KBM-7 (cell line): ENCODE measurements at places on chromosomes 11 and 22.

- DNase-seq = no peak
Observed at GRCh38 chr11:108237058-108237481, 14.2 kb downstream of the ATM start.

DNA sequence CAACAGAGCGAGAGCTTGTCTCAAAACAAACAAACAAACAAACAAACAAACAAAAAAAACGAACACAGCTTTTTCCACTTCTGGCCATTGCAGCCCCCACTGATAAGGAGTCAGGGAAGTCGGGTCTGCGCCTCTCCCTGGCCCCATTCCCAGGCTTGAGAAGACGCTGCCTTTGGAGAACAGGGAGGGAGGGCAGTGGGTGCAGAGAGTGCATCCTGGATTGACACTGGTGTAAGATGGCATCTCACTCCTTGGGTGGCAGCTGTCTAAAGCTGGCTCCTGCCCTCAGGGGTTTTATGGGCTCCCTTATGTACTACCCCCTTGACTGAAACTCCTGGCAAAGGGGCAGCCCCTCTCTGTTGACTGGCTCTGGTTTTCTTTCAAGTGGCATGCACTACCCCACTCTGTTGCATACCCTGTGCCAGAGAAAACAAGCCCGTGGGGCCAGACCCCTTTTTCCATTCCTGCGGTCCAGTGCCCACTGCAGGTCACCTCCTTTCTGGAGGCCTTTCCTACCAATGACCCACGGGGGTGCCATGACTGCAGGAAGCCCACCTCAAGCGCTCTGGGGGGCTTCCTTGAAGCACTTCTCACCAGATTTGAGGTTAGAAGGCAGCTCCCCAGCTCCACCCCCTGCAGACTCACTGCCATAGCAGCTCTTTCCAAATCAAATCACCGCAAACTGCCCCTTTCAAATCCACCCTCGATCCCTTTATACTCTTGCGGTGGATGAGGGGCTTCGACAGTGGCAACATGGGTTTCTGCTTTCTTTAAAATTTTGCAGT, 12.7 kb downstream of the DRAP1 start:
- DNase-seq = no peak

DNA sequence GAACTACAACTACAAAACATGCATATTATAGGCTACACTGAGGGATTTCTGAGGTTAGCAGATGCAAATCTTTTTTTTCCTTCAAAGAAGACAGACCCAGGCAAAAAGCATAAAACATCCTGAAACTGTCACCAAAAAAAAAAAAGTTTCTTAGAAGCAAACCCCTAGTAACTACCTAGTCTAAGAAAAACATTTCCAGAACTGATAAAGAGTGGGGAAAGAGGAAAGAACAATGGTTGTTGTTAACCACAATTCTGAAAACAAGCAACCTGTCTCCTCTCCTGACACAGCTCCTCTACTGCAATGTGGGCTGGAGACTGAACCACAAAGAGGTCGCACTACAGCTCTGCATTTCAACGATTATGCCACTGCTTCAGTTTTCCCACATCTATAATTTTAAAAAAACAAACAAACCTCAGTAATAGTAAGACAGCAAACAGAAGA, 15.0 kb downstream of the DENND5A start:
- peak; percentile 90 for DNase-seq

DNA sequence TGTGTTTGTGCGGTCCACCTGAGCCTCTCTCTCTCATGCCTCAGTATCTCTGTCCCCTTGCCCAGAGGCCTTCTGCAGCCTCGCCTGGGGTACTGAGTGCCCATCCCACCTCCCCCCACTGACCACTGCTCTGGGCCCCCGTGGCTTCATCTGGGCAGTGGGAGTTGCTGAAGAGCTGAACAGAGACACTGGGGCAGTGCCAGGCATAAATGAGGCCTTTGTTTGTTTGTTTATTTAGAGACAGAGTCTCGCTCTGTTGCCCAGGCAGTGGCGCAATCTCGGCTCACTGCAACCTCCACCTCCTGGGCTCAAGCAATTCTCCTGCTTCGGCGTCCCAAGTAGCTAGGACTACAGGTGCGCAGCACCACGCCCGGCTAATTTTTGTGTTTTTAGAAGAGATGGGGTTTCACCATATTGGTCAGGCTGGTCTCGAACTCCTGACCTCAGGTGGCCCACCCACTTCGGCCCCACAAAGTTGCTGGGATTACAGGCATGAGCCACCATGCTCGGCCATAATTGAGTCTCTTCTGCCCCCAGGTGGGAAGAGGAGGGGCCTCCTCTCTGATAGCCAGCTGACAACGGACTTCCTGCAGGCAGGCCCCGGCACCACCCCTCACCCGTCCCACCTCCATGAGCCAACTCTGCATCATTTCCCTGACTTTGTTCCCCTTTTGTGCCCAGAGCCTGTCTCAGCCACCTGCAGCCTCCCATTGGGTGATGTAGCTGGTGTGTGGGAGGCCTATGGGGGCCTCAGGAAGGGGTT, 9.3 kb downstream of the CRYBB3 start:
- no peak for DNase-seq

DNA sequence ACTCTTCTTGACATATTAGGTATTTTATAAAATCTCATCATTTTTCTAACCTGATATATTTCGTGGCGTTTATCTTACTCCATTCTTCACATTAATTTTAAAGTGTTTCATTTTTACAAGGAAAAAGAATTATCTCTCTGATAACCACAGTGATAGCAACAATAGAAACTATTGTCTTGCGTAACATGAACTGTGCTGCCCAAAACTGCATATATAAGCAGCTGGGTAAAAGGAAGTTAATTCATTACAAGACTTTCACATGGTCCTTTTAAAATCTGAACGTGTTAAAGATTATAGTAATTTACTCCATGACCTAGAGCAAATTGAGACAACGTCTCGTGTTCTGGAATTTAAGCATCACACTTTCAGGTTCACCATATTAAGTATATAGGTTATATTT, 210.4 kb upstream of the GRIA4 start:
- DNase-seq = no peak

- DNase-seq = no peak
Observed at GRCh38 chr22:35544189-35544588, 3.6 kb downstream of the RASD2 start.

GRCh38 chr11:115524572-115524971, 20.4 kb upstream of the CADM1 start:
- DNase-seq = no peak

- no peak for DNase-seq
Observed at GRCh38 chr11:43948341-43949225, 6.1 kb downstream of the C11orf96 start.

- no peak for DNase-seq
Observed at GRCh38 chr11:61855939-61856680, 28.0 kb downstream of the FADS2 start.

GRCh38 chr22:49362211-49362839, 465.3 kb downstream of the BRD1 start:
- no peak for DNase-seq

DNA sequence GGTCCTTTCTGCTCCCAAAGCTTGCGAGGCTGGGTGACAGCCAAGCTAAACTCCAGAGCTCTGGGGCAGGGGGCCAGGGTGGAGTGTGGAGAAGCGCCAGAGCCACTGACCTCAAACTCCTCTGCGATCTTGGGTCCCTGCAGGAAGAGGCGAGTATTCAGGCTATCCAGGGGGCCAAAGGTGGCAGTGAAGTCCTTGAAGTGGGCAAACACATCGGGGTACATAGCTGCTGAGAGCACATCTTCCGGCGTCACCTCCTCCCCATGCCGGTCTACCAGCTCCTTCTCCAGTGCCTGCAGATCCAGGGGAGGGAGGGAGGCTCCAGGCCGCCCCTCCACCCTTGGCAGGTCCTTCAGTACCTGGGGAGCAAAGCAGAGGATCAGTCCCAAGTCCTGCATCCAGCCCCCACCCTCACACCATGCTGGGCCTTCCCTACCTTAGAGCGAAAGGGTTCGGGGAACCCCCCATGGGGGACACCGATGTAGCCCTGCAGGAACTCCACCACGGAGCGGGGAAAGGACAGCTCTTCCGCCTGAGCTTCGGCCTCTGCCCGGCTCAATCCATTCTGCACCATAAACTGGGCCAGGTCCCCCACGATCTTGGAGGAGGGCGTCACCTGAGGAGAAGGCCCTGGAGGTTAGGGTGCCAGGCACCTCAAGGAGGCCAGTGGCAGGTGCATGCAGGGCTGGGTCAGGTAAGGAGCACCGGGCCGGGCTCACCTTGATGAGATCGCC, 6.4 kb downstream of the RCE1 start:
- no peak for DNase-seq

DNA sequence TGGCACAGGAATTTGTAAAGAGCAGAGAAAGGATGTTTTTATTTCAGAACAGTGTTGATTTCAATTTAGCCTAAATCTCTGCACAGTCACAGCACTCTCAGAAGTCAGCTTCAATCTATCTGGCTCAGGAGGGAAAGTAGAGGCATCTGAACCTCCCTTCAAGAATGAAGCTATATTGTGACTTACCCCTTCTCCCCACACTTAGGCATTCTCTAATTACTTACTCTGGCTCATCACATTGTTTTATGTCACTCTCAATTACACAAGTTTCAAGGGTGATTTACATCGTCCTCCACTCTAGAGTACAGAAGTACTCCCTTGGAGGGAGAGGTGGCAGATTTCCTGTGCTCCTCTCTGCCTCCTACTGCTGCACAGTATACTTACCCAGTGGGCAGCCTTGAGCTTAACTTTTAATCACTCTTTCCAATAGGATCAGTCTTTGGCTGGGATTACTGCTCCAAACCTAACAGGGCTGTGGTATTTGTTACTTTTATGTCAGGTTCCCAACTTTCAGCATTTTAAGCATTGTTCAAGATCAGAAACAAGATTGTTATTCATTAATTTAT, 211.4 kb downstream of the AASDHPPT start:
- DNase-seq = no peak

- DNase-seq = no peak
Observed at GRCh38 chr11:33128739-33129138, 32.5 kb downstream of the CSTF3 start.

GRCh38 chr11:70796648-70797227, 398.4 kb downstream of the CTTN start:
- no peak for DNase-seq

DNA sequence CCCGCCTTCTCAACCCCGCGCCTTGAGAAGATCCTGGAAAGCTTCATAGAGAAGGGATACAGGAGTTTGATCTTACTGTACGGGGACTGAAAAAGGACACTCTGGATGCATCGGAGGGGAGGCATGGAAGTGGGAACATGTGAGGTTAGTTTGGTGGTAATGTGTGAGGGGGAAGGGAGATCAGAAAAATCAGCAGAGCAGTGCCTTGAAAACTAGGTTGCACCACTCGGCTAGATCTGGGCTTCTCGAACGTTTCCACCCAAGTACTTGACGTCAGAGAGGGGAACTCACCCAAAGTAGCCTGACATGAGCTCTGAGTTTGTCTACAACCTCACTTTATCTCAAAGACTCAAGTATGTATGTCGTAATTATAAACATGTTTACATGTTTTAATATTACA, 14.5 kb downstream of the USP35 start:
- peak; percentile 40 for DNase-seq

DNA sequence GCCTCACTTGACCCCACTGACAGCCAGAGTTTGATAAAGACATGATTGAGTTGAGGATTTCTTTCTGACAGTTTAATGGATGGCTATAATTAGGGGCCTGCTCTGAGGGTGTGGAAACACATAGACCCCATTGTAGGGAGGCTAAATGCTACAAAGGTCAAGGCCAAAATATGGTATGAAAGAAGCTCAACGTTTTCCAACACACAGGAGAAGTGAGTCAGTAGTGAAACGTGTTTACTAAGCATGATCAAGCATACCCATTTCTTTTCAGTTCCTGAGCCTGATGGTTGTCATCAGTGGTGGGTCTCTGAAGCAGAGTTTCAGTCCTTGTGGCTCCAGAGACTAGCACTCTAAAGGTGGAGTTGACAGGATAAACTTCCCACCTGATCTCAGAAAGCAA, 69.7 kb downstream of the SNX19 start:
- no peak for DNase-seq

- peak; percentile 52 for DNase-seq
Observed at GRCh38 chr11:65169164-65169641, 830 bp upstream of the SPDYC start.

DNA sequence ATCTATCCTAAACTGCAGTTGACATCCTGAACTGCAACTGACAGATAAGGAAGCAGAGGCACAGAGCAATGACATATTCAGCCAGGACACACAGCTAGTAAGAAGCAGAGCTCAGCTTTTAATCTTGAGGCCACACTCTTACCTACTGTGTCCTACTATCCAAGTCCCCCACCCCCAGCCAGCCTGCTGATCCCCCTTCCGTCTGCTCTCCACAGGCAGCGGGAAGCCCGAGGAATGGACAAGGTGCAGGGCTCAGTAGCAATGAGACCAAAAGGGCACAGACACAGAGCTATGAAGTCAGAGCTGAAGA, 4.3 kb downstream of the POLR3H start:
- DNase-seq = no peak

- DNase-seq = no peak
Observed at GRCh38 chr11:86873573-86874083, 73.3 kb downstream of the PRSS23 start.

- DNase-seq = no peak
Observed at GRCh38 chr11:12525466-12526055, 148.2 kb downstream of the PARVA start.

GRCh38 chr11:61851113-61851899, 23.2 kb downstream of the FADS2 start:
- DNase-seq = no peak

- no peak for DNase-seq
Observed at GRCh38 chr11:126332221-126332711, 23.2 kb upstream of the ST3GAL4 start.

- DNase-seq = no peak
Observed at GRCh38 chr11:134517621-134518293, 105.7 kb upstream of the B3GAT1 start.

DNA sequence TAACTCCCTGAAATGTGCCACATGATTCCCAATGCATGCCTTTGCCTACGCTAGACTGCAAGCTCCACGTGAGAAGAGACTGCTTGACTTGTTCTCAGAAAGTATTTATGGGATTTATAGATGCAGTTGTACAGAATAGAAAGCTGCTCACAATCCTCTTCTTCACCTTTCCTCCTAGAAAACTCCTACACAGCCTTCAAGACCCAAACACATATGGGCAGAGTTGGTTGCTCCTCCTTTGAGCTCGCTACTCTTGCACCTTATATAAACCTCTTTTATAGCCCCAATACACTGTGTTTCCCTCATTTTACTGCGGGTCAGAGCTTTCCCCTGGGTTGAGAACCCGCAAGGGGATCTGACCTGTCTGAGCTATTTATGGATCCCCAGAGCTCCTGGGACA, 16.4 kb downstream of the C1QTNF6 start:
- no peak for DNase-seq

DNA sequence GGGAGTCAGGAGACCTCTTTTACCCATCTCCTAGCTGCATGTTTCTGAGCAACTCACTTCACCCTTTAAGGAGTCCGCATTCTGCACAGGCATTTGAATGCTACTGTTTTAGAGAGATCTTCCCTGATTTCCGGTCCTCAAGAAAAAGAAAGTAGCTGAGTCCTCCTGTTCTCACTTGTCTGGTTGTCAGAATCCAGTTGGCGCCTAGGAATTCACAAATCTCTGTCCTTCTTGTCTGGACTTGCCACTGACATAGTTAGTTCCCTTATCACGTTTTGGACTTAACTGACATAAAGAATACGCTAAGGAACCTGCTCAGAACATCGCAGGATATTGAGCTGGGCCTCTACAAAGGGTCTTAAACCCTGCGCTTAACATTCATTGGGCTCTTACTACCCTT, 61.3 kb upstream of the OR5P2 start:
- DNase-seq = no peak

GRCh38 chr11:10606536-10607208, 38.2 kb upstream of the LYVE1 start:
- peak; percentile 57 for DNase-seq
